ENCODE measurements at places on chromosomes 16 and 17. TPM values are rescaled to one million over a fixed set of nuclear protein-coding genes. Genes with fewer than 3 reads are reported as not detected.

GRCh38 chr16:2374644-2375043 lies 34.1 kb upstream of the ABCA3 start:
- no peak for DNase-seq

DNA sequence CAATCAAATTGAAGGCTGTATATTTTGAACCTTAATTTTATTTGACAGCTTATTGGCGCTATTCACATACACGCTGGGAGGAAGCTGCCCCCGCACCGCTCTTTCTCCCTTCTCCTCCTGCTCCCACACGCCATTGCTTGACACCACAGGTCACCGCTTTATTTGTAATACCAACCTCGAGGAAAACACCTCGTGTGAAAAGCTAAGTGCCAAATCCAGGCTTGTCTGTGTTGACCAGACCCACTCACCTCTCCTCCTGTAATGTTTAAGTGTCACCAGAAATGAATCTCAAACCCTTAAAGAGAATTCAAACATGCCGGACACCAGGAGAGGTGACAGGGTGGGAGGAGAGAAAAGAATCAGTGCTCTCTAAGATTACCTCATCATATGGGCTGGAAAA lies 331.4 kb downstream of the GRIN2A start:
- no peak for DNase-seq

ZFPM1 gene
- 8.2 TPM for total RNA-seq

DNA sequence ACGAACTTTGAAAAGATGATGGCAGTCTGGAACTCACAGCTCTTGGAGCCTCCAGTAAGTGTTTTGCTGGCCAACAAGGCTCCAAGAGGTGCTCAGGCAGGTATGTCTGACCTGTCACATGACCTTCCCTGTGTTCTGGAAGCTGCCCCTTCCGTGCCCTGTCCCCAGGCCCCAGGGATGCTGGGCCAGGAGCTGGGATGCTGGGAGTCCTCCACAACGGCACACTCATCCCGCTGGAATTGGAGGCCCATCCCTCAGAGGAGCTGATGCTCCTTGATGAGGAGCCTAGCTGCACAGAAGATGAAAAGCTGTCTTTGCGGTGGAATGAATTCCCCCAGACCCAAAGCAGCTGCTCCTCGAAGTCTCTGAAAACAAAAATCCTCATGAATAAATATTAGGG lies 47.8 kb downstream of the HOXB1 start:
- DNase-seq: no peak

- no peak for DNase-seq
Measured at GRCh38 chr16:22018559-22018958, 10.6 kb downstream of the MOSMO start.

DNA sequence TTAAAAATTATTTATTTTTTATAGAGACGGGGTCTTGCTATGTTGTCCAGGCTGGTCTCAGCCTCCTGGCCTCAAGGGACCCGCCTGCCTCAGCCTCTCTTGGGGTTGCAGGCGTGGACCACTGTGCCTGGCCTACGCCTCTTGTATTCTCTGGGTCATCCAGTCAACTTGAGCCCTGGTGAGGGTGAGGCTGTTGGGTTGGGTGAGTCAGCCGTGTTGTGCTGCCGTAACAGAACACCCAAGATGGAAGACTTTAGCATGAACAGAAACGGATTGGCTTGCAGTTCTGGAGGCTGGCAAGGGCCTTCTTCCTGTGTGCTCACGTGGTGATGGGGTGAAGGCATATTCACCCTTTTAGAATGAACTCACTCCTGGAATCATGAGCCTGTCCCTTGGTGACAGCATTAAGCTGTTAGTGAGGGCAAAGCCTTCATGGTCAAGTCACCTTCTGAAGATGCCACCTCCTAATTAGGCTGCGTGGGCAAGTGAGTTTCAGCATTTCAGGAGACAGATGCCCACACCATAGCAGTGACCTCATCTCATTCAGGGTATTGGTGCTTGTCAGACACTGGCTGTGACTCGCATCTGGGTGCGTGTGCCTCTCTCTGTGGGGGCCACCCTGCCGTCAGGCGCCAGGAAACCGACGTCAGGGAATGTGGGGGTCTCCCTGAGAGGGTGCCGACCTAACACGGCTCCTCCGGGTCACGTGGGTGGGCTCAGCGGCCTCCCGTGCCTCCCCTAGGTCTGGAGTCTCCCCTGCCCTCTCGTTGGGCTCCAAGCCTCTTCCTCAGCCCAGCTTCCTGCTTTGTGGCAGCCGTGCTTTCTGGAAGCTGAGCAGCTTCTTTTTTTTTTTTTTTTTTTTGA lies 49.8 kb downstream of the WDR45B start:
- no peak for DNase-seq

DNA sequence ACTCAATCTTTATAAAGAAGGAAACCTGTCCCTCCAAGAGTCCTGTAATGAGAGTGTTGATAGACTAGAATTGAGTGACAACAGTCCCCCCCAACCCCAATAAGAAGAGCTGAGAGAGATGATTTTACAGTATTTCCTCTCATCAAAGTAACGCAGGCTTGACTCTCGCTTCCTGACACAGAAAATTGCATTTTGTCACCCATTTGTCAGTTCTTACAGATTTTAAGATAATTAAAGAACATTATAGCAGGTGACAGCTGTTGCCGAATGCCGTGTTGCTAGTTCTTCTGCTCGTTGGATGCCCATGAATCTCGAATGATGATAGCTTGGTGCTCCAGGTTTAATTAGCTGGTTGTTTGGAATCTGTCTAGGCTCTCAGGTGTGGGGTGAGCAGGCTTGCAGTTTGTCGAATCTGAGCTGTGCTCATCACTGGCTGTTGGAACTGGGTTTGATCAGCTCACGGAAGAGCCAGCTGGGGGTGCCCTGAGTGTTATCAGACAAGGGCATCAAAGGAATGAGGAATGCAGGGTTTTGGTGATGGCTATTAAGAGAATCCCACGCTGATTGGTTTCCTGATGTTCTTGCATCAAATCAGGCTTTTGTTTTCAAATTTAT lies 84.8 kb upstream of the CPHXL start:
- DNase-seq: no peak

DNA sequence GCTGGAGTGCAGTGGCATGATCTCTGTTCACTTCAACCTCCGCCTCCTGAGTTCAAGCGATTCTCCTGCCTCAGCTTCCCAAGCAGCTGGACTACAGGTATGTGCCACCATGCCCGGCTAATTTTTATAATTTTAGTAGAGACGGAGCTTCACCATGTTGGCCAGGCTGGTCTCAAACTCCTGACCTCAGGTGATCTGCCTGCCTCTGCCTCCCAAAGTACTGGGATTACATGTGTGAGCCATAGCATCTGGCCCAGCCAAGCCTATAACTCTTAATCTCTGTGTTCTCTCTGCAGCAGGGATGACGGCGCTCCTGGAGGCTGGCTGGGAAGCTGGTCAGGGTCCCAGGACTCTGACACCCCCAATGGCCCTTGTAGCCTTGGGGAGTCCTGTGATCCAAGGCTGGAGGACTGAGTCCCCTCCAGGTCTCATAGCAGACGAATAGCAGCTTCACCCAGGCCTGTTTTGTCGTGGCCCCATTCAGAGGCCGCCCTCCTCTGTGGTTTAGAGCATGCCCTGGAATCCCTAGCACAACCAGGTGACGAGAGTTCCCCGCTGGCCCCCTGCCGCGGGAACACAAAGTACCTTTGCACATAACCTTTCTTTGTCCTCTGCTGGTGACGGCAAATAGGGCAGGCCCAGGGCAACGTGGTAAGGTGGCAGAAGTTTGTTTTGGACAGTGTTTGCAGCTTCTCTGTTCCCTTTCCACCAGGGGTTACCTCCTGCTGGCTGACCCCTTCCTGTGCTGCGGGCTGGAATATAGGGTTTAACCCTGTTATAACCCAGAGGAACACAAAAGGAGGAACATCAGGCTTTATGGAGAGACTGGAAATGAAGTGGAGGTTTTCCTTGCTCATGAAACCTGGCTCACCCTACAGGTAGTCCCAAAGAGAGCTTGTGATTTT lies 43.0 kb upstream of the TOB1 start:
- peak; percentile 26 for DNase-seq

DNA sequence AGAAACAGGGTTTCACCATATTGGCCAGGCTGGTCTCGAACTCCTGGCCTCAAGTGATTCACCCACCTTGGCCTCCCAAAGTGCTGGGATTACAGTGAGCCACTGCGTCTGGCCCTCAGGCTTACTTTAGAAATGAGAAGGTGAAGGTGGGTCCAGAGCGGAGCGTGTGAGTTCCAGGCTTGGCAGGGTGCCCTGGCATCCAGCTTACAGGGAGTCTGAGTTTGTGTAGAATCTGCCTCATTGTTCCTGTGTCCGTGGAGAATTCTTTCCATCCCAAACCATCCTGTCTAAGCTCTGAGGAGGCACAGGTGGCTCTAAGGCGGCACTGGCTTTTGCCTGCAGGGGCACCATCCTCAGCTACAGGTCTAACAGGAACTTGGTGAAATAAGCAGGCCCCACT lies 50.6 kb downstream of the RAB11FIP3 start:
- no peak for DNase-seq

NAT9 gene
- 45.8 TPM for total RNA-seq

GRCh38 chr16:81224824-81225223 lies 13.7 kb upstream of the BCO1 start:
- no peak for DNase-seq

GRCh38 chr17:68870161-68870826 lies 84.9 kb downstream of the ABCA8 start:
- no peak for DNase-seq

DNA sequence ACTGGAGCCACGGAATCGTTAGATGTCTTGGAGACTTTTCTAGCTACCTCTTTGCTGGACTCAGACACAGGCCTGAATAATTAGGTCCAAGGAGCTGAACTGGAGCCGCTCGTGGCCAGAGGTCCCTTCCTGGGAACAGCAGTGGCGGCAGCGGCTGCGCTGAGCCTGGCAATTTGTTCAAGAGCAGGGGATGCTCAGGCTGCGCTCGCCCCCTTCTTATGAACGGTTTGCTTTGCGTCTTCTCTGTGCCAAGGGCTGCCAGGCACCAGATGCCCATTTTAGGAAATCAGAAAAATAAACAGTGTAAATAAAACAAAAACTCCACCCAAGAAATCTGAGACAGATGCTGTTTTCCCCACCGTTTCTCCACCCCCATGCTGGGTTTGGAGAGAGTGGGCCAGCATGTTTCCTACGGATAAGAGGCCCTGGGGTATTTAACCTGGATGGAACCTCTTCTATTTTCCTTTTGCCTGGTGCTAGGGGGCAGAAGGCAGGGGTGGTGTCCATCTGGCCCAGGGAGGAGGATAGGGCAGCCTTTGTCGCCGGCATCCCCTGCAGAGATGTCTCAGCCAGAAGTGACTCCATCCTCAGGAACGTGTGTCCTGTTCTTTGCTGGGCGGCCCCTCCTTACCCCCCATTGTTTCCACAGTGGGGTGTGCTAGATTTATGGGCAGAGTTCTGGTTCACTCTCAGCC lies 163.4 kb downstream of the SEC14L1 start:
- DNase-seq: no peak

DNA sequence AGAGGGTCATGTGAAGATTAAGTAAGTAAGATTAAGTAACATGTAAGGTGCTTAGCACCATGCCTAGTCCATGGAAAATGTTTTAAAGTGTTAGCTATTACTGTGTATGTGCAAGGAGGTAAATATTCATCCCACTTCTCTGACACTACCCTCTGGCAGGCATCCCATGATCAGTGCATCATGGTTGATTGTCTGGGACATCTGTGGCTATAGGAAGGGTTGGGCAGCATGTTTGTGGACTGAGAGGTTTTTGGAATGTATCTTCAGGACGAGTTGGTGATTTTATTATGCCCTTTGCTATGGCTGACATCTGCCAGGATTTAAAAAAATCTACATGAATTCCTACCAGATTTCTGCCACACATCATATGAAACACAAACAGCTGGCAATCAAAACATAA lies 6.5 kb upstream of the TAOK1 start:
- no peak for DNase-seq

DNA sequence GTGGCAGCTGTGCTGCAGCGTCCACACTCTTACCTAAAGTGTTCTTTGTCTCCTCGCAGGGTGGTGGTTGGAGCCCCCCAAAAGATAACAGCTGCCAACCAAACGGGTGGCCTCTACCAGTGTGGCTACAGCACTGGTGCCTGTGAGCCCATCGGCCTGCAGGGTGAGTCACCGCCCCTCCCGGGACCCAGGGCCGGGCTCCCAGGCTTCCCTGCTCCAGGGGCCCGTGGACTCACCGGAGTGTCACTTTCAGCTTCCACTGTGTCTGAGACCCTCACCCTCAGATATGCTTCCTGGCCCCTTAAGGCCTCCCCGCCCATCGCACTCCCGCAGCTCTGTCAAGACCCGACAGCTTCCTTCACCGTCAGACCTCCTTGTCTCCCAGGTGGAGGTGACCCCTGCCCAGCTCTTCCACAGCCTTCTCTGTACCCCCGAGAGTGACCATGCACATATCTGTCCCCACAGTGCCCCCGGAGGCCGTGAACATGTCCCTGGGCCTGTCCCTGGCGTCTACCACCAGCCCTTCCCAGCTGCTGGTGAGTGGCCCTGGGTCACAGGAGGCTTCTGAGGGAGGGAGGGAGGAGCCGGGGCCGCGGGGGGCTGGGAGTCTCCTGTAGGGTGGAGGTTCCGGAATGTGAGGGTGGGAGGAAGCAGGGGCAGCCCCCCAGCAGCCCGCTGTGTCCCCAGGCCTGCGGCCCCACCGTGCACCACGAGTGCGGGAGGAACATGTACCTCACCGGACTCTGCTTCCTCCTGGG lies 1.8 kb downstream of the ITGAX start:
- no peak for DNase-seq

STX1B gene
- 0.07 TPM for total RNA-seq

DNA sequence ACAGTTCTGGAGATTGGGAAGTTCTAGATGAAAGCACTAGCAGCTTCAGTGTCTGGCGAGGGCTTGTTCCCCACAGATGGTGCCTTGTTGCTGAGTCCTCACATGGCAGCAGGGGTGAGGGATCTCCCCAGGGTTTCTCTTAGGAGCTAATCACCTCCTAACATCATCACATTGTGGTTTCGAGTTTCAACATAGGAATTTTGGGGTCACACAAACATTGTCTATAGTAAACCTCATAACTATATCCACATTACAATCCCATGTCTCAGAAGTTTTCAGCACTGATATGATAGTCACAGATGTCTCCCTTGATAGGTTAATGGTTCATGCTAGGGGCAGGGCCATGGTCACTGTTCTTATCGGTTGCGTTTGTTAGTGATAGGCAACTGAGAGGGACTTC lies 13.8 kb downstream of the CLUAP1 start:
- DNase-seq: no peak

DNA sequence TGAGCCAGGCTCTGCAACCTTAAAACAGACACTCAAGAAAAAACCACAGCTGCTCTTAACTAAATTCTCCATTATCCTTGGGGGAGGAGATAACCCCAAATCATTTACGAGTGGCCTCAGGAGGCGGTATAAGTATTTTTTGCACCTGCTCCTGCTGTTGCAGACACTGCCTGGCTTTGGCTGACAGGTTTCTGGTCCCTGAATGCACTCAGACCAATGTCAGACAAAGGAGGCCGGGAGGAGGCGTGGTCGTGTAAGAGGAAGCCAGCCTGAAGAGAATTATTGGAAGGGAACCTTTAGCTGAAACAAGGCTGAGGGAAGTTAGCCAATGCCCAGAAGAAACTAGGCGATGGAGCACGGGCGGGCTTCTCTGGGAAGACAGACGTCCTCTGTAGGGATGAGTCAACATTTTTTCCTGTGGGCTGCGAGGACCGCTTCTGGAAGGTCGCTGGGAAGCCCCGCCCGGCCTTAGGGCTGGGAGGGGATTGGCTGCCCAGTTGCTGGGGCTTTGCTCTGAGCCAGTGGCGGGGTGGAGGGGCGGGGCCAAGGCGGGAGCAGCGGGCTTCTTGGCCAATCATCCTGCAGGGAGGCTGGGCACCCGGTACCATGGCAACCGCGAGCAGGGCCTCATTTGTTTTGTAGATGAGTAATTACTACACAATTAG lies 82.3 kb downstream of the CCDC182 start:
- DNase-seq: peak; percentile 98

NPIPB9 gene
- total RNA-seq: 1.7 TPM

TBKBP1 gene
- 11.7 TPM for total RNA-seq

Measured in endothelial cell of umbilical vein (primary cell).